Stimulated activated CD4-positive, alpha-beta T cell treated with anti-CD3 and anti-CD28 coated beads, Interleukin-4, amount 100 ng/mL, for 1 hour (primary cell): ENCODE measurements at places on chromosomes 3 and 15.
A peak's percentile ranks its signal among the peaks of the same experiment; 100 is the strongest.

DNA sequence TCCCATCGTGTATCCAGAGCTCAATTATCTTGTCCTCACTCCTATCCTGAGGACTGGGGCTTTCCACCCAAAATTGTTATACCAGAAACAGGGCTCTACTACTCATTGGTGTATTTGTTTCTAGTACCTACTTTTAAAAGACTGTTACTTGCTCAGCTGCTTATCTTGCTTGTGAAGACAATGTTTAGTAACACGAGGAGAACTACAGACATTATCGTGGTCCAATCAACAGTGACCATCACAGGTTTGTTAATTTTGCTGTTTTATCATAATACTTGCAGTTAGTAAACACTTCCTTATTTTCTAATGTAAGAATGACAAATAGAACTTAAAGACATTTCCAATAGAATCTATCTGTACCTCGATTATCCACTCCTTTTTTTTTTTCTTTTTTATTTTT, 13.5 kb downstream of the LRCH3 start:
- no peak for DNase-seq

DNA sequence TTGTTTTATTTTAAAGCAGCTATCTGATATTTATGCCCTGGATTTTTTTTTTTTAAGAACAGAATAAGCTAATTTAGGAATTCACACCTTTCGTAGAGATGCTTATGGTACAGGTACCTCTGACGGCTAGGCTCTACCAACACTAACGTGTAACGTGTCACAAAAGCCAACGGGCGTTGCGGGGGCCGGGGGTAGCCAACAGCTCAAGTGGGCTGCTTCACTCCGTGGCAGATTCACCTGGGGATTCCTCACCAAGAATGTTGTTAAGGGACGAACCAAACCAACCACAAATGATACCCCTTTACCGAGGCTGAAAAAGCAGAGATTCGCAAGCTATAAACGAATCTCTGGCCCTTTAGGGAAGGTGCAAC, 1.0 kb downstream of the TMCC1 start:
- peak; percentile 7 for DNase-seq

GRCh38 chr3:23704298-23704697, 101.5 kb upstream of the UBE2E1 start:
- DNase-seq, result no peak

- no peak for DNase-seq
These were observed 13.9 kb upstream of the APH1B start for GRCh38 chr15:63263519-63263918.

DNA sequence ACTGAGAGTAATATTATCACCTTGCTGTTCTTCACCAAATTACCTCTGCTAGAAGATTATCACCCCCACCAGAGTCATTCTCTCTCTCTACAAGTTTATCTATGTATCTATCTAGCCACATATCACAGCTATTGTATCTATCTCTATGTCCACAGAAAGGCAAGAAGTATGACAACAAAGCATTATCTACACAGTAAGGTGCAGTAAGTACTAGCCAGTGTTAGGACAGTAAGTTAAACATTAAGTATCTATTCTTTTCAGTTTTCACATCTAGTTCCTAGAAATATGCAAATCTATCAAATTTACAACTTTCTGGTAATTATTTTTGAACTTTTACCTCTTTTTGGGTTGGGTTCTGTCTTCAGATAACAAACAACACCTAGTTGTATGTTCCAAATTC, 26.5 kb upstream of the XXYLT1 start:
- DNase-seq, result no peak

DNA sequence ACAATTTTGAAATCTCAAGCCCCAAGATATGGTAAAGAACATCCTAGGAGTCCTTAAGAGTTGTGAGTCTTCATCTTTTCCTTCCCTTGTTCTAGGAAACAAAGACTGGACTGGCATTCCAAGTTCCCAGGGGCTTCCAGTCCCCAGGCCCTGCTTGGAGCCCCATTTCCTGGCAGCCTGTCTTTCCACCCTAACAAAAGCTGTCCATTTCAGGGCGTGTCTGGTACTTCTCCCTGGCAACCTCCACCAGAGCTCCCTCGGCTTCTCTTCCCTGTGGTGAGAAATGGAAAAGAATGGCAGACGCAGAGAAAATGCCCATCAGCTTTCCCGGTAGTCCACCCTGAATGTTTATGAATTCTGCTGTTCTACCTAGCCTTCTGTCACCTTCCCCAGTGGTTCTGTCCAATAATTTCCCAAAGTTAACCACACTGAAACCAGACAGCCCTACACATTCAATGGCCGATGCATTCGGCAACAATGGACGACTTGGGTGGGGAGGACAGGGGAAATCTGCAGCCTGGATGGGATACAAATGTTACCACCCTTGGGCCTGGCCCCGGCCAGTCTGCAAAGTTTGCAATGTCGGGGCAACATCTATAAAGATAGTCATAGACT, 6.8 kb downstream of the RAB6B start:
- no peak for DNase-seq

DNA sequence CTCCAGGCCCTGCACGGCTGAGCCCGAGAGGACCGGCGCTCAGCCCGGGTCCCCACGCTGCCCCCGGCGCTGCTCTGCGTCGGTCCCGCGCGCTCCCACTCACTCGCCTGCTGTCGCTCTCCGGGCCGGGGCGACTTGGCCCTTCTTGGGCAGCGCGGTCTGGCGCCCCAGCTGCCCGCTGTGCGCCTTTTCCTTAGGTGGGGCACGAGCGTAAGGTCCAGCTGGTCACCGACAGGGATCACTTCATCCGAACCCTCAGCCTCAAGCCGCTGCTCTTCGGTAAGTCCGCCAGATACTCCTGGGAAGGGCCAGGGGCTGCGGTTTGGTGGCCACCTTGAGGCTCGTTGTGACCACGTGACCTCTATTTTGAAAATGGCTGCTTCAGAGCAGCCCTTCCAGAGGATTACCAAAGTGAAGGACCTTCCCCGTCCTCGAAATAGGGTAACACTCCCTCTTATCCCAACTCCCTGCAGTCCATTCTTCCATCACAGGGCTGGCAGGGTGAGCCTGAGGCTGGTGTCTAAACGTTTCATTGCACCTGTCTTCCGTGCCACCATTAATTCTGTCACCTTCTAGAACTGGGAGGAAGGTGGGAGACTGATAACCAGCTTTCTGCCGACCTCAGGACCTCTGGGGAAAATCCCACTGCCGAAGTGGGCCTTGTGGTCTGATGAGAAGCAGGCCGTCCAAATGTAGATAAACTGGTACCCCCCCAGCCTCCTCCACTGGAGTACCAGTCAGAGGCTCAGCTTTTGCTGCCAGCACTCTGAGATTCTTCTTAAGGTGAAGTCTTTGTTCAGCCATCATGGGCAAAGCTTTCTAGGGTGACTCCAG, 812 bp downstream of the P4HTM start:
- peak; percentile 29 for DNase-seq

- DNase-seq, result no peak
These were observed 3.1 kb upstream of the MESP2 start for GRCh38 chr15:89772932-89773583.

GRCh38 chr3:116338713-116339112, 106.6 kb downstream of the LSAMP start:
- no peak for DNase-seq

GRCh38 chr3:141941093-141941492, 64.7 kb downstream of the ATP1B3 start:
- DNase-seq, result no peak

DNA sequence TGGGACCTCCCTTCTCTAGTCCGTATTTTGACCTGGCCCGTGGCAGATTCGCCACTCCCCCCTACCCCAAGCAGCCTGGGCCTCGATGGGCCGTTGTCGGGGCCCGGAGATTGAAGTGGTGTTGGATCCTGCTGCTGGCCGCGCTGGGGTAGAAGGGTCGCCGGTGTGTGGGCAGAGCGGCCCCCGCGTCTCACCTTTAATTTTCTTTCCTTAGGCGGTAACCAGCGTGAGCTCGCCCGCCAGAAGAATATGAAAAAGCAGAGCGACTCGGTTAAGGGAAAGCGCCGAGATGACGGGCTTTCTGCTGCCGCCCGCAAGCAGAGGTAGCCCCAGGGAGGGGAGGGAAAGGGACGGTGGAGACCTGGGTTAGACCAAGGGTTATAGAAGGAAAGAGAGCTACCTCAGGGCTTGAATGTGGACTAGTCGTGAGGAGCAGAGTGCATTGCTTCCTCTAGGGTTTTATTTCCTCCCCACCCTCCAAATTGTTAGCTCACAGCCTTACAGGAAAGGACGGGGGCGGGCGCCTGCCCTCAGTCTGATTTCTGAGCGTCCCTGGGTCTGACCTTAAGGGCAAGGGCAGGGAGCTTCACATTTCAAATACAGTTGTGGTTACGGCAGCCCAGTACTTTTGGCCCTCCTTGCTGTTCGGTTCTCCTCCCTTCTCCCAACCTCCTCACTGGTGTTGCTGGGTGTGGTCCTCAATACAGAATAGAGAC, 799 bp downstream of the SERF2 start:
- DNase-seq, result peak; percentile 29

DNA sequence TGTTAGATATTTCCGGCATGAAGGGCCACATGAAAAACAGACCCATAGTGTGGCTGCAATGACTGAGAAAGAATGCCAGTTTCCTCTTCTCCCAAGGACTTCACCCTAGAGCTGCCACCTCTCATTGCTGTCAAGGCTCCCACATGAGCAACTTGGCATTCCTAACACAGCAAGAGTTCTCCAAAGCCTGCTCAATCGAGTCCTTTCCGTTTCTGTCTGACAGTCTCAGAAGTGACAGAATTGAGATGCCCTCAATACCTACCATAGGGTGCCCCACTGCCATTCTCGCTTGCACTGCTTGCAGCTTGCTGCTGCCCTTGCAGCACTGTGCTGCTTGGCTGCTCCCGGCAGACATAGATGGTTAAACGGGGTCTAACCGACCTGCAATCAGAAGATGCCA, 44.3 kb downstream of the UBP1 start:
- DNase-seq, result no peak

DNA sequence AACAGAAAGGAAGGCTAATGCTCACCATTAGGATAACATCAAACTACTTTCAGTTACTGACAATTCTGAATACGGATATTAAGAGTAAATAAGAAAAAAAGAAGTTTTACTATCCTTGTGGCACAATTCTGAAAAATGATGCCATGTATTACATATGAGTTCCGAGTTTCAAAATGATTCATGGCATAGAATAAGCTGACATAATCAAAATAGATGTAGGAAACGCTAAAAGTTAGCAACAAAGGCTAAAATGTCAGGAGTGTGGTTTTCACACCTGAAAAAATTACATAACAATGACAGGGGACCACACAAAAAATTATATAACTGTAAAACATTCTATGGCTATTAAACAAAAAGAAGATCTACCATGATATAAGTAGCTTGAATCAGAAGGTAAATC, 1131.9 kb downstream of the OTOL1 start:
- DNase-seq, result no peak

DNA sequence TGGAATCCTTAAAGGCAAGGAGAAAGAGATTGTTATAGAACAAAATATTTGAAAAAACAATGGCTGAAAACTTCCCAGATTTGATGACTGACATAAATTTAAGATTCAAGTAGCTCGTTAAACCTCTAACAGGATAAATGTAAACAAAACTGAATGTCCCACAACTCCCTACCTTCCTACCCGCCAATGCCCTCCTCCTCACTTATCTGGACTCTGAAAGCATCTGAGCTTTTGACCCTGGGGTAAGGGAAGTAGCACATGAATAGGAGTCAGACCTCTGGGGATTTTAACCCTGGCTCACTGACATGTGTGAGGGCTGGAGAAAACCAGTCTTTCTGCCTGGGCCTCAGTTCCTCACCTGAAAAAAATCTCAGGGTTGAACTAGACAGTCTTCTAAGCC, 26.9 kb downstream of the CYP19A1 start:
- no peak for DNase-seq

DNA sequence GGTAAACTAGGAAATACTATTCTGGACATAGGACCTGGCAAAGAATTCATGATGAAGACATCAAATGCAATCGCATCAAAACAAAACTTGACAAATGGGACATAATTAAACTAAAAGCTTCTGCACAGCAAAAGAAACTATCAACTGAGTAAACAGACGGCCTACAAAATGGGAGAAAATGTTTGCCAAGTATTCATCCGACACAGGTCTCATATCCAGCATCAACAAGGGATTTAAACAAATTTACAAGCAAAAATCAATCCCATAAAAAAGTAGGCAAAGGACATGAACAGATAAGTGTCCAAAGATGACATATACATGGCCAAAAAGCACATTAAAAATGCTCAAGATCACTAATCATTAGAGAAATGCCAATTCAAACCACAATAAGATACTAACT, 1088.9 kb downstream of the NAALADL2 start:
- no peak for DNase-seq

GRCh38 chr3:52714335-52715302, 8.7 kb downstream of the SPCS1 start:
- no peak for DNase-seq

- no peak for DNase-seq
These were observed 48.1 kb downstream of the HSPBAP1 start for GRCh38 chr3:122745369-122746021.

DNA sequence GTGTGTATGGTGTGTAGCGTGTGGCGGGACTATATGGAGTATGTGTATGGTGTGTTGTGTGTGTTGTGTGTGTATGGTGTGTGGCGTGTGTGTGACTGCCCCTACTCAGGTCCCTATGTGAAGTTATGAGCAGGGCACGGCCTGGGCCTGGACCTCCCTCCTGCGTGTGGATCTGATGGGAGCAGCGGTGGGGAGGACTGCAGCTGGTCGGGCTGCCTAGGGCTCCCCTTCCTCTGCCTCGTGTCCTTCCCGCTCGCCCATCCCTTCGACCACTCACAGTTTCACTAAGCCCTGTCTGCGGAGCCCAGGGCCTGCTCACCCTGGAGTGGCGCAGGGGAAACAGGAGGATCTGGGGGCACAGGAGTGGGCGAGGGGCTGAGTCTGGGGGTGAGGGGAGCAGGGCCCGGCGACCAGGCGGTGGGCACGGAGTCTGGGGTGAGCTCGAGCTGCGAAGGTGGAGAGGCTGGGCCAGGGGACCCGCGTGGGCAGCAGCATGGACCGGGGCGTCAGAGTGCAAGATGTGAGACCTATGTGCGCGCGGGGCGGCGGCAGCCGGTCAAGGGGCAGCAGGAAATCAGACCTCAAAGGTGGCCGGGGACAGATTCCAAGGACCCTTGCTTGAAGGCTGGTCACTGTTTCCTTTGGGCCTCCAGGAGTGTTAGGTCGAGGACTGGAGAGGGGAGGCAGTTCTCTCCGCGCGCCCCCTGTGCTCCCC, 26.6 kb downstream of the GABRA5 start:
- DNase-seq, result no peak

GRCh38 chr3:189718215-189718614, 87.0 kb downstream of the TP63 start:
- no peak for DNase-seq

- DNase-seq, result no peak
These were observed 56.2 kb upstream of the DLG1 start for GRCh38 chr3:197354568-197355001.

DNA sequence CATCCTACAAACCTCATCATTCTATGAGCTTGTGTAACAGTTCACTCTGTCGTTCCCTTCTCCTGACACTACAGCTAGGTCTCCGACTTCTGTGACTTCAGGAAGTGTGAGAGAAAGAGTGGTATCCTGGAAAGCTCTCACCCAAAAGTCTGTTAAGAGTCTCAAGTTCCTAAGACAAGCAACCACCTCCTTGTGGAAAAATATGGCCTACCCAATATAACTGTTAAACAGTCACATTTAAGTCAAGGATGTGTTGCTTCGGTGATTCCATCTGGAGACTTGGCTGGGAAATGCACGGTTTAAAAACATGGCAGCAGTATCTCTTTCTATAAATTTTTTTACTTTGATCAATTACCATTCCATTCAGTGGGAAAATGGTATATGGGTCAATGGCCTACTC, 13.8 kb downstream of the FEZF2 start:
- DNase-seq, result no peak

- no peak for DNase-seq
These were observed 2.6 kb upstream of the MAP4 start for GRCh38 chr3:48018841-48019240.
